ENCODE measurements at places on chromosomes 1 and 21.
A peak's percentile ranks its signal among the peaks of the same experiment; 100 is the strongest.

- peak; percentile 28 for DNase-seq
- H3K36me3 ChIP-seq = no peaks in the 10 kb centered on the region
- H3K4me3 ChIP-seq = no peak overlapping the region
Observed at GRCh38 chr1:226864311-226864710, 6.1 kb upstream of the PSEN2 start.

DNA sequence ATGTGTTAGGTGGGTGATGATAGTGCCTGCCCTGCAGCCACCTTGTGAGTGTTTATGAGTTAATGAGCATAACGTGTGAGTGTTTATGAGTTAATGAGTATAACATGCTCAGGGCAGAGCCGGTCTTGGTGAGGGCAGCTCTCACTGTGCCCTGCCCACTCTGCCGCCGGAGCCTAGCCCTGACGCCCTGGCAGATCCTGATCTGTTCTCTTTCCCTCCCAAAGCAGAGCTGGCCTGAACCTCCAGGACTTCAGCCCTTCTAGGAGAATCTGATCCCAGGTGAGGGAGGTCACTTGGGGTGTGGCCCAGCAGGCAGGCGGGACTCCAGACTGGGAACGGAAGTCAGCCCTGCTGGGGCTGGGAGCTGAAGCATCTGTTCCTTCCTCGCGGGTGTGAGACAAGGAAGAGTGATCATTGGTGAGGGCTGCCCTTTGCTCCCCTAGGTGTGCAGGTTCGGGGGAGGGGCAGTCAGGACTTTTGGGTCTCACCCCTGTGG, 5.7 kb downstream of the FBLIM1 start:
- DNase-seq = no peak
- H3K4me3 ChIP-seq = no peak overlapping the region
- no peak overlapping the region for H3K27ac ChIP-seq
- peaks cover 18% of the 10 kb centered on the region for H3K36me3 ChIP-seq

DNA sequence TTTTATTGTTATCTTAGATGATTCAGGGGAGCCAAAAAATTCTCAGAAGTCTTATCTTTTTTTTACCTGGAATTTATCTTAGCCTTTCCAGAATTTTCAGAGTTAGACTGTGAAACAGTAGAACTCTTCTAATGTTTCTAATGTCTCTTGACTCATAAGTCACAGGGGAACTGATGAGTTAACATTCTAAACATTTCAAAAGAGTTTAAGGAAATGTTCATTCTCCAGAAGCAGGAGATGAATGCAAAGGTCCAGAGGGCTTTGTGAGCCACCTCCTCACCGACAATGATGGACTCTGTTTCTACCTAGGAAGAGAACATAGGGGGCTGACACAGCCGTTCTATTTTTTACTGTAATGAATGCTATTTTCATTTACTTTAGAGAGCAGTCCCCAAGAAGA, 157.5 kb downstream of the BRINP2 start:
- no peak overlapping the region for H3K27ac ChIP-seq
- H3K27me3 ChIP-seq = no peaks in the 10 kb centered on the region
- no peaks in the 10 kb centered on the region for H3K4me1 ChIP-seq

- H3K4me3 ChIP-seq = no peak overlapping the region
- H3K27me3 ChIP-seq = no peaks in the 10 kb centered on the region
- no peak overlapping the region for H3K27ac ChIP-seq
- H3K4me1 ChIP-seq = no peaks in the 10 kb centered on the region
Observed at GRCh38 chr1:213418268-213419071, 367.4 kb downstream of the RPS6KC1 start.

DNA sequence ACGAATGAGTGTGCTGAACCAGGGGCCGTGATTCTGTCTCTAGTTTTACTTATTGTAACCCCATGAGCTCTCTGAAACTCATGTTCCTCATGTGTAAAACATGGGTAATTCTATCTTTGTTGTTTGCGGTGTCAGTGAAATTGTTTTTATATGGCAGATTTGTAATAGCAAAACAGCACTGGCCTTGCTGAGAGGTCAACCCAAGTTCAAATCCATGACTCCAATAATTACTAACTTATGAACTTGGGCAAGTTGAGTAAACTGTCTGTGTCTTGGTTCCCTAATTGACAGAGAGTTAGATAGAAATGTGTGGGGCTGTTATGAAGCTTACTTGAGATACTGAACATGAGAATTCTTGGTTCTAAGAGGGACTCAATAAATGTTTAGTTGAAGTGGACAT, 17.8 kb downstream of the C1orf116 start:
- no peaks in the 10 kb centered on the region for H3K4me1 ChIP-seq
- no peak for DNase-seq
- H3K4me3 ChIP-seq = no peak overlapping the region
- no peak overlapping the region for H3K27ac ChIP-seq

DNA sequence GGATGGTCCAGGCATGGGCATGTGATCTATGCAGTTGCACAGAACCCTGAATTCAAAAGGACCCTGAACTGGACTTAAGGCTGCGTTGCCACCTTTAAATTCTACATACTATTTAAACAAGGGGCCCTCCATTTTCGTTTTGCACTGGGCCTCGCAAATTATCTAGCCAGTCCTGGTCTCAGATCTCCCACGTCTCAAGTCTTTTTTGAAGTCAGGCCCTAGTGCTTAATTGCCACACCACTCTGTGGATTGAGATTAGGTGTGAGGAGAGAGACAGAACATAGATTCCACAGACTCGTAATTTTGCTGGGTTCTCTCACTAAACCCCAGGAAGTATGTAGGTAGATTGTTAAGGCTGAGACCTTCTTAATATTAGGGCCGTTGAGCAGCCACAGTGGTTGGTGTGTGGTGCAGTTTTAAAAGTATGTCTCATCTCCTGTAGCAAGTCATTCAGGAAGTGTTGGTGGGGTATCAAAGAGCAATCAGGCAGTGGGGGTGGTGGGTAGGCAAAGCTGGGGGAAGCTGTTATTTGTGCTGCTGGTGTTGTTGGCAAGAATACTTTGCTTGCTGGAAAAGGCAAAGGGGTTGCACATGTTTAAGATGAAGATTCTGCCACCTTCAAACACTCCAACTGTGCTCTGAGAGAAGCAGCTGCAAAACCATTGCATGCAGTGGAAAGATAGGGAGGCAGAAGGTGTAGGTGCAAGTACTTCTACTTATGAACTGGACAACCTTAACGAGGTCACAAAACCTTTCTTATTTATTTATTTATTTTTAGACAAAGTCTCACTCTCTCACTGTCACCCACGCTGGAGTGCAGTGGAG, 11.2 kb downstream of the CD84 start:
- no peaks in the 10 kb centered on the region for H3K27me3 ChIP-seq
- no peaks in the 10 kb centered on the region for H3K4me1 ChIP-seq
- H3K27ac ChIP-seq = no peak overlapping the region
- no peak overlapping the region for H3K4me3 ChIP-seq
- no peak for DNase-seq

Measured in H1 (cell line).